EH (cell line): ENCODE measurements at places on chromosomes 3 and 15.

- no peak for DNase-seq
Measured at GRCh38 chr3:81740731-81741130, 20.7 kb downstream of the GBE1 start.

DNA sequence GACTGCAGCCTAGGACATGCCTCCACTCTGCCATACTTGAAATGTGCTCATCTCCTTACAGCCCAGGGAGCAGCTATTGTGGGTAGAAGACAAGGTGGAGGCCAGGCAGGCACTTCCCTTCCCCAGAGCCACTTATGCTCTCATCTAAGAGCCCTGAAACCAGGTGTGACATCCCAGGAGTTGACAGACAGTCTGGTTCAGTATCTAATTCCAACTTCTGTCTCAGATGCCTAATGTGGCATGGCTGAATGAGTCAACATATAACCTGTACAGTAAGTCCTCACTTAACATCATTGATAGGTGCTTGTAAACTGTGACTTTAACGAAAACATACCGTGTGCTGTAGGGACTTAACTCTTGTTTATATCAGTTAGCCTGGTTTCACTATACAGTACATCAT lies 1.2 kb upstream of the CAPN3 start:
- DNase-seq, result no peak

GRCh38 chr3:156424758-156425157 lies 130.2 kb downstream of the SSR3 start:
- no peak for DNase-seq

GRCh38 chr3:175916191-175916934 lies 1057.2 kb downstream of the NAALADL2 start:
- peak; percentile 40 for DNase-seq

GRCh38 chr15:50813865-50814264 lies 48.4 kb upstream of the SPPL2A start:
- no peak for DNase-seq

GRCh38 chr3:187044867-187045552 lies 94.3 kb downstream of the RPL39L start:
- DNase-seq, result no peak

DNA sequence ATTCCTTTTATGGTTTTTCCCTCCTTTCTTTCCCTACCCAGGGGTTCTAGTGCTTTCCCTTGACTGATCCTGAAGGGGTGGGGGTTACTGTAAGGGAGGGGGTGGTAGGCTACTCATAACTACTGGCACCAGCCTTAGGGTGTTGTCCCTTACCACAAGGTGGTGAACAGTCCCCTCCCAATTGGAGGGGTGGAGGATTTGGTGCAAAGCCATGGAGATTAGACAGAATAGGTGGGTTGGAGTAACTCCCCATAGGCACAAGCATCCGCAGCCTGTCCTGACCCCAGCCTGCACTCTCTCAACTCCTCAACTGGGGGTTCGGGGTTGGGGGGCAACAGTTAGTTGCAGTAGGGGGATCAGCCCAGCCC lies 2.6 kb upstream of the HYAL2 start:
- DNase-seq, result no peak

GRCh38 chr15:61750271-61751084 lies 309.8 kb downstream of the VPS13C start:
- no peak for DNase-seq

- no peak for DNase-seq
Measured at GRCh38 chr3:38325256-38325655, 21.3 kb upstream of the XYLB start.

GRCh38 chr3:186099178-186099577 lies 9.7 kb downstream of the ETV5 start:
- peak; percentile 86 for DNase-seq

DNA sequence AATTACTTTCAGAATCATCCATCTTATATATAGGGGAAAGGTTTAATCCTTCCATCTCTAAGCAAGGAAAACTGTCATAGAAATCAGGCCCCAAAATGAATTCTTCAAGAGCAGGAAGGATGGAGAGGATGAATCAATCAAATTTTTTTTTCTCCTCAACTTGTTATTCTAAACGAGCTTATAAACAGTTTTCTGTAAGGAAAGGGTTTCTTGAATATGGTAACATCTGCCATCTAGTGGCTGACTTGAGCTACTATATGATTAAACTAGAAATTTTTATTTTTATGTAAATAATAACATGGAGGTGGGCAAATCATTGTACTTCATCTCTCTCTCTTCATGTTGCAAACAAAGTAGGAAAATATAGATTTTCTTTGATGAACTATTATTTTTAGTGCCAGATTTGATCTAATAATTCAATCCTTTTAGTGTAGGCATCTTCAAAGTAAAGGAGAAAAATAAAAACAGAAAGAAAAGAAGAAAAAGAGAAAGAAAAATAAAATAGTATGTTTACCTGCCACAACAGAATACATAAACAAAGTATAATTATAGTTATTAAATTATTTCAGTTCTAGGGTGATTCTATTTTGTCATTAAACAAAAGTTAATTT lies 146.6 kb downstream of the SERPINI1 start:
- DNase-seq, result peak; percentile 55

GRCh38 chr3:185056908-185057307 lies 96.0 kb downstream of the C3orf70 start:
- no peak for DNase-seq

GRCh38 chr15:36757189-36757814 lies 177.9 kb downstream of the CDIN1 start:
- peak; percentile 40 for DNase-seq

- DNase-seq, result no peak
Measured at GRCh38 chr15:82005239-82005638, 40.6 kb downstream of the MEX3B start.

GRCh38 chr3:127629467-127630403 lies 750 bp downstream of the PODXL2 start:
- DNase-seq, result no peak

DNA sequence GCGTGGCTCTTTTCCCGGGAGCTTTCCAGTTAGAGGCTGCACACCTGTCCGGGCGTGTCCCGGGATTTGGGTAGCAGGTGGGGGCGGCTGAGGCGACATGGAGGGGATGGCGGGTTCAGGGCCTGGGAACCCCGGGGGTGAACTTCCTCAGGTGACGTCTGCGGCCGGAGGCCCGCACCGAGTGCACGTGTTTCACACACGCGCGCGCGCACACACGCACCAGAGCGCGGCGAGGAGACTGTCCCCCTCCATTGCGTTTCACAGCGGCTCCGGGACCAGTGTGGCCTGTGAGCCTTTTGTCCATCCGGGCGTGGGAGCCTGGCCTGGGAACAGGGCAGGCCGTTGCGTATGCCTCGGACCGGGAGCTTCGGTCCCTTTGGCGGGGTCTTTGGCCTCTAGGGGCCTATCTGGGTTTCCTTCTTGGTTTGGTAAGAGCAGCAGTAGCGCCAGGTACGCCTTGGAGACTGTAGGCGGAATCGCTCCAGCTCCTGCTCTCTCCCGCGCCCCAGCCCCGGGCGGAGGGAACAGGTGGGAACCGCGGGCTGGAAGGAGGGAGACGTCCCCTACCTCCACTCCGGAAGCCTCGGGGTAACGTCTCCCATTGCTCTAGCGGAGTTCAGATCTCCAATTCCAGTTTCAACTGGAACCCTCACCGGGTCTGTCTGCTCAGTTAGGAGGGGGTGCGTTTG lies 220.0 kb downstream of the MEIS2 start:
- no peak for DNase-seq

DNA sequence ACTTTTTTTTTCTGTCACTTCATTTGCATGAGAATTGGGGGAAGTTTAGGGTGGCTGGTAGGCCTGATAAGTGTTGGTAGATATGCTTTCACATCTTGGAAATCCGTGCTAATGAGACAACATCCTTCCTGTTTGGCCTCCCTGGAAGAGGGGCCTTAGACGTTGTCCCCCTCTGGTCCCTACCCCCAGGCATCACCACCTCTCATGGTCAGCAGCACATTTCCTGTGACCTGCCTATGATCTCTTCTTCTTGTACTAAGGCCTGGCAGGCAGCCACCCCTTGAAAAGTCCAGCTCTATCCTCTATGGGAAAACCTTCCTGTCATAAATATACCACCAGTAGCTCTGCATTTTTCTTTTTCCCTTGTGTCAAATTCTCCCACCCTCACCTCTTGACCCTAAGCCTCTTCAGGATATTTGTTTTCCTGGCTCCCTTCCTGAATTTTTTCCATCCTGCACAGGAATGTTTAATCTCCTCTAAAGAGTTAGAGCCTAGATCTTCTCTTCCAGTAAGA lies 107.8 kb downstream of the SNRK start:
- peak; percentile 89 for DNase-seq

- DNase-seq, result no peak
Measured at GRCh38 chr3:42800251-42800650, 4.0 kb downstream of the HIGD1A start.

- DNase-seq, result no peak
Measured at GRCh38 chr15:37394402-37395099, 294.2 kb upstream of the MEIS2 start.

DNA sequence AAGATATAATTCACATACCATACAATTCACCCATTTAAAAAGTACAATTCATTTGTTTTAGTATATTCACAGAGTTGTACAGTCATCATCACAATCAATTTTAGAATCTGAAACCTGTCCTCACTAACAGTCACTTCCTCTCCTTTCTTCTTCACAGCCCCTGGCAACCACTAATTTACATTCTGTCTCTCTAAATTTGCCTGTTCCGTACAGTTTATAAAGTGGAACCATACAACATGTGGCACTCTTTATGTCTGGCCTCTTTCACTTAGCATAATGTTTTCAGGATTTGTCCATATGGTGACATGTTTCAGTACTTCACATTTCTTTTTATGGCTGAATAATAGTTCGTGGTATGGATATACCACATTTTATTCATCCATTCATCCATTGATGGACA lies 22.7 kb downstream of the ERICH6 start:
- DNase-seq, result no peak

DNA sequence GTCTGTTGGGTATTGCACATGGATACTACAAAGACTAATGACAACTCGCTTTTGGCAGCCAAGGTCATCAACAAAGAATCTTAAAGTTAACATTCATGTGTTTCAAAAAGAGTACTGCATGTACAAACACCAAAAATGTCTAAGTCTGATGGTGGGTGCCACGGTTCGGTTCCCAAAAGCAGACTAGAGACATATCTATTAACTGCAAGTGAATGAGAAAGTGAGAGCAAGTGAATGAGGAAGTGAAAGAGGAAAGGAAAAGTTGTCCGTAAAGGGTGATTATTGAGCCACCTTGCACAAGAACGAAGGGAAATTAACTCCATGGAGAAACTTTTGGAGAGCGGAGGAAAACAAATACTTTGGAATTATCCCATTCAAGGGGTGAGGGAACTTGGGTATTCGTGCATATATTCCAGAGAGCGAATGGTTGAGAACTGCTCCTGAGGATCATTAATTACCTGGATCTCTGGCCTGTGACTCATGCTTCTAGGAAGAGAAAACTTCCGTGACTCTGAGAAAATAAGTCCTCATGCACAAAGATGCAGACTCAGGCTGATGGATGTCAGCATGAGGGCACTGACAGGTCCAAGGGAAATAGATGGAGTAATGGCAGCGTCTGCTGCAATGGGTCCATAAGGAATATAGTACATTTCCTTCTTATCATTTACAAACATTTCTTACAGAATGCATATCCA lies 336.5 kb upstream of the TGFBR2 start:
- no peak for DNase-seq

- no peak for DNase-seq
Measured at GRCh38 chr3:196842567-196843434, 24.9 kb upstream of the SENP5 start.

DNA sequence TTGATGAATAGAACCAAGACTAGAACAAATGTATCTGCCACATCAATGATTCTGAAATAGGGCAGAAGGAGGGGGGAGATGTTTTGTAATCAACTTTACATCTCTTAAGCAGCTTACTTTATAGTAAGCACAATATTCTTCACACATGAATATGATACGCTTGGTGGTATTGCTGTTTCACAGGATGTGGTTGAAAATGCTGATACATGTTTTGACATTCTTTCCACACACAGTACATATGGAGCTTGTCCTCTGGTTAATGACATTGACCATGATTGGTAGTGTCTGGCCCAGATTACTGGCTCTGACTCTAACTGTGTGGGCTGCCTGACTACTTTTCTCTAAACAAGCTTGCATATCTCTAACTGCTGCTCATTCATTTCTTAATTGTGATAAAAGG lies 168.9 kb downstream of the KLHL25 start:
- peak; percentile 59 for DNase-seq

GRCh38 chr3:70603103-70603502 lies 290.7 kb upstream of the MDFIC2 start:
- no peak for DNase-seq

DNA sequence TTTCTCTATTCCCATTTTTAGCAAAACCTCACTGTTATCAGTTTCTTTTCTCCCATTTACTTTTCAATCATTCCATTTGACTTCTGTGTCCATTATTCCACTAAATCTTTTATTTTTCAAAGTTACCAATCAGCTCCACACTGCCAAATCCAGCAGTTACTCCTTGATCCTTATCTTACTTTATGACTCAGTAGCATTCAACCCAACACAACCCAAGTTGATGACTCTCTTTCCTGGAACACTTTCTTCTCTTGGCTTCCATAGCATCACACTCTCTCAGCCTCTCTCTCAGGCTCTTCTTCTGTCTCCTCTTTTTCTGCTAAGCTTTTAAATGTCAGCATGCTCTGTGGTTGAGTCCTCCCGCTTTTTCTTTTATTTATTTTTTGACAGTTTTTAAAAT lies 36.3 kb downstream of the RASGRP1 start:
- DNase-seq, result peak; percentile 91

DNA sequence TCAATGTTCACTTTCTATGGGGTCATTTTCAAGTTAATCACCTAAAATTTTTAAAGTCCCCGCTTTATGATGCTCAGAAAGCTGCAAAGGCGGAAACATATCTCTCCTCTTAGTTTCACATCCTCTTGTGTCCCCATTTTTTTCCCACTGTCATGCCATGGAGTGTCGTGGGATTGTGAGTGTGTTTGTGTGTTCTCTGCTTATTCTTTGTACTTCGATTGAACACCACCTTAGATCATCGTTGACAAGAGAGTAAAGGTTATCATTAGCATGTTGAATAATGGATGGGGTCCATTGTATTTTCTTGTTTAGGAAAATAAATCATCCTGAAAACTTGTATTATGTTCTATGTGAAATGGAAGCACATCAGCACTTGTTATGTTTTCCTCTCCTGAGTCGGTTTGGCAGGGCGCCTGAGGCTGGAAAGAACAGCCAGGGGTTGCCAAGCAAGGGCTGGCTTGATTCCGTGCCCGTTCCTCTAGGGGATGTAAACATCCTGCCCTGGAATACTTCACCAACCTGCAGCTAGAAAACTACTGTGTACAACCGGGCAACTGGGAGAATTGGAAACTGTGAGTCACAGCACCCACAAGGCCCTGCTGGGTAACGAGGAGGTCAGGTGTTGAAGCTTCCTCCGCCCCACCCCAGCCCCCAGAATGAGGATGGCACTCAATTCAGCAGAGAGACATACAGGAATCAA lies 67.2 kb downstream of the EIF4E3 start:
- peak; percentile 10 for DNase-seq

- peak; percentile 81 for DNase-seq
Measured at GRCh38 chr3:197807969-197808587, 17.0 kb downstream of the LRCH3 start.
